ENCODE measurements at places on chromosomes 1 and 21.
A peak's percentile ranks its signal among the peaks of the same experiment; 100 is the strongest.

DNA sequence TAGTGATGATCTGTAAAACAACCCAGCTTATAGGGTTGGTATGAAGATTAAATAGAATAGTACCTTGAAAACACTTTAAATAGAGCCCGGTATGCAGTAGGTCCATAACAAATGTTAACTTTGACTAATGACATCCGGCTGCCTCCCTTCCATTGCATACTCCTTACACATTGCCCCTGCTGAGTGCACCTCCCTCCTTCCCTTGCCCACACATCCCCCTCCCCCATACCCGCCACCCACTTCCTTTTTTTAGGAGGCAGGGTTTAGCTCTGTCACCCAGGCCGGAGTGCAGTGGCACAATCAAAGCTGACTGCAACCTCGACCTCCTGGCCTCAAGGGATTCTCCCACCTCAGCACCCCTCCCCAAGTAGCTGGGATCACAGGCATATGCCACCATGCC, 24.4 kb upstream of the ZC3H12A start:
- no peak for DNase-seq

DNA sequence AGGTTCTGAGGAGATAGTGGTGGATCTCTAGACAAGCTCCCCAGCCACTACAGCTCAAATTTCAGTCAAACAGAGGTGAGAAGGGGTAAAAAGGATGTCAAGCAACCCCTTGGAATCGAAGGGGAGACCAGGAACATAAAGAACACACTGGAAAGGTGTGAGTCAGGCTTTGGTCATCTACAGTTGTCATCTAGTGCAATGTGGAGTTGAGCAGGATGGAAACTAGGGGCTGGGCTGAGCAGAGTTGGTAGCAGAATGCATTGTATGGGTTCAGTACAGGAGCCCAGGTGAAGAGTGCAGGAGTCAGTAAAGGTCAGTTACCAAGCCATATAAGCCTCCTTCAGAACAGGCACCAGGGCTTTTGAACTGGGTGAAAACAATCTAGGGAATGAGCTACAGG, 52.7 kb upstream of the VAV3 start:
- DNase-seq, result no peak

- no peak for DNase-seq
Measured at GRCh38 chr1:111252786-111253185, 25.3 kb downstream of the CHI3L2 start.

GRCh38 chr1:176205332-176205914, 1.7 kb downstream of the COP1 start:
- DNase-seq, result no peak

- DNase-seq, result peak; percentile 27
Measured at GRCh38 chr1:204198348-204199340, 2.4 kb upstream of the KISS1 start.

- no peak for DNase-seq
Measured at GRCh38 chr1:152169366-152170025, 10.5 kb upstream of the RPTN start.

GRCh38 chr1:114032271-114033215, 53.3 kb downstream of the OLFML3 start:
- DNase-seq, result peak; percentile 8

DNA sequence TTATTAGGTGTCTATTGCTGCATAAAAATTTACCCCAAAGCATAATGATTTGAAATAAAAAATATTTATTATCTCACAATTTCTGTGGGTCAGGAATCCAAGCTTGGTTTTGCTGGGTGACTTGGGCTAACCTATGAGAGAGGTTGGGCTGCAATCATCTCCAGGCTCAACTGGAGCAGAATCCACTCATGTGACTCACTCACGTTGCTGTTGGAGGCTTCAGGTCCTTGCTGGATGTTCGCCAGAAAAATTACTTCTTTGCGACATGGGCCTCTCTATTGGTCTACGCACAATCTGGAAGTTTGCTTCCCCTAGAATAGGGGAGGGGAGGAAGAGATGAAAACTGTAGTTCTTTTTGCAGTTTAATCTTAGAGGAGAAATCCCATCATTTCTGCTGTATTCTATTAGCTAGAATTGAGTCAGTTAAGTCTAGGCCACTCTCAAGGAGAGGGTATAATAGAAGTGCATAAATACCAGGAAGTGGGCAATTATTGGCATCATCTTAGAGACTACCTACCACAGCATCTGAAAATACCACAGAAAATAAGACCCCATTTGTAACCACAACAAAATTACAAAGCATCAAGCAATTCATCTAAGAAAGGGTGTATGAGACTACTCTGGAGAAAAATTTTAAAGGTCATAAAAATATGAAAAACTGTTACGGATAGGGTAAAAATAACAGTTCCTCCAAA, 5.7 kb upstream of the FASLG start:
- DNase-seq, result no peak

- DNase-seq, result no peak
Measured at GRCh38 chr1:36514501-36514900, 31.8 kb upstream of the CSF3R start.

DNA sequence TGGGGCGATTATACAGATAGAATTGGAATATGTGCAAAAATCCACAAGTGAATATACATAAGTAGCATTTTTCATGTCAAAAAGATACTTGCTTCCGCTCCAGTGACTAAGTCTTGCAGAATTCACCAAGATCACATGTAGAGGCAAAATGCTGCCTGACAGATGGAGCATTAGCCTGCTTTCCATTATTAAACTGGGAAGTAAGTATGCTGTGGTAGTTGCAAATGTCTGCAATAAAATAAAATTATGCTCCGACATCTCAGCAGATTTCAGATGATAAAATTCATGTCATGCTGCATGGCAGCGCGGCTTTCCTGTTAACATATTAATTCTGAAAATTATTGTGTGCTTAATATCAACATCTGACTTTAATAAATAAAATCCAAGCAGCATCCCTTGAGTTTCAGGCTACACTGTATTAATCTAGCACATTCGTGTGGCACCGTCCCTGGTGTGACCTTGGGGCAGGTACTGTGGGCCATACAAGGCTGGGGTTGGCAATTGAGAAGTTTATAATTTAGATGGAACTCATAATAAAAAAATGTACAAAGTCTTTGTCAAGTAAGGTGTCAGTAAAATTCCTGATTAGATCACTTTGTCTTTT, 366.4 kb upstream of the ZP4 start:
- DNase-seq, result no peak

DNA sequence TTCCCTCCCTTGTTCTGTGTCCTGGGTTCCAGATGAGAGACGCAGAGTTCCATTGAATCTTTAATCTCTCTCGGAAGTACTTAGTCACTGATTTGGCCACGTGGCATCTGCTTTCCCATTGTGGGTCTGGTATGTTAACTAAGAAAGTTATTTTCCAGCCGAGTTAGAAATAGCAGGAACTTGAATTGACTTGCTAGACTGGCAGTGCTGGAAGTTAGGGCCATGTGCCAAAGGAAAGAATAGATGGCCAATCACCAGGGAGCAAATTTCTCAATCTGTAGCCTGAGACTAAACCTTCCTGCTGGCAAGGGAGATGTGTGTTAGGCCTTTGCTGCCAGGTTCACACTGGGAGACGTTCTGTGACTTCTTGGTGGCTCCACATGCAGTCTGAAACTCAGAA, 24.2 kb upstream of the SLFNL1 start:
- no peak for DNase-seq

GRCh38 chr1:67194209-67194863, 28.1 kb downstream of the IL23R start:
- DNase-seq, result no peak

DNA sequence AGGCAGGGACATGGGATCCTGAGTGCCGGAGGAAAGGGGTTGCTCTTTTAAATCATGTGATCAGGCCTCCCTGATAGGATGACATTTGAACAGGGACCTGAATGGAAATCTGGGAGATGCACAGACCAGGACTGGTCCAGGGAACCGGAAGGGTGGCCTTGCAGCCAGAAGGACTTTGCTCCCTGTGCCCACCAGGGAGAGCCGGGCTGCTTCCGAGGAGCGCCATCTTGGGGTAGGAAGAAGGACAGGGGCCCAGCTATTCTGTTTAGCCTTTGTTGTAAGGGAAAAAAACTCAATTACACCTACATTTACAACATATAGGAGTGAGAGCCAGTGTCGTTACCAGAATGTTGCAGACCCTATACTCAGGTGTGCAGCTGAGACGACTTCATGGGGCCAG, 5.5 kb downstream of the KLHDC7A start:
- DNase-seq, result no peak

All from T1000 (cell line).